ENCODE measurements at places on chromosomes 5 and 9. TPM values are rescaled to one million over a fixed set of nuclear protein-coding genes. Genes with fewer than 3 reads are reported as not detected.

Gene OTP
- total RNA-seq: not detected

Gene F12
- 32.8 TPM for total RNA-seq

DNA sequence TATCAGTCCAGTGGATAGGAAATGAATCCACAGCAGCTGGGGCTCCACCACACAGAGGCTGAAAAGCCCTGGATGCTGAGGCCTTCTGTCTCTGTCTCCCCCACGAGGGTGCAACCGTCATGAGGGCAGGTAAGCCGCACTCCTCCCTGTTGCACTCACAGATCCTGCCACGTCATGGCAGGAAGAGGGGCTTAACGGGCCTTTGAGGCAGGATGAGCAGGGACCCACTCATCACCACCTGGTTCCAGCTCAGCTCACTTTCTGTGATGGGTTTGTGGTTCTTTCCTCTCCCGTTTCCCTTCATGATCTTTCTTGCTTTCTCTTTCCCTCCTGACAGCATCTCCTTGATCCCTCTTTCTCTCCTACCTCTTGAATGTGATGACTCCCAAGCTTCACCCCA, 575.2 kb downstream of the CCDC171 start:
- no peak for ATAC-seq

- no peak for ATAC-seq
These were observed 38.5 kb downstream of the OR2V1 start for GRCh38 chr5:181092428-181092827.

DNA sequence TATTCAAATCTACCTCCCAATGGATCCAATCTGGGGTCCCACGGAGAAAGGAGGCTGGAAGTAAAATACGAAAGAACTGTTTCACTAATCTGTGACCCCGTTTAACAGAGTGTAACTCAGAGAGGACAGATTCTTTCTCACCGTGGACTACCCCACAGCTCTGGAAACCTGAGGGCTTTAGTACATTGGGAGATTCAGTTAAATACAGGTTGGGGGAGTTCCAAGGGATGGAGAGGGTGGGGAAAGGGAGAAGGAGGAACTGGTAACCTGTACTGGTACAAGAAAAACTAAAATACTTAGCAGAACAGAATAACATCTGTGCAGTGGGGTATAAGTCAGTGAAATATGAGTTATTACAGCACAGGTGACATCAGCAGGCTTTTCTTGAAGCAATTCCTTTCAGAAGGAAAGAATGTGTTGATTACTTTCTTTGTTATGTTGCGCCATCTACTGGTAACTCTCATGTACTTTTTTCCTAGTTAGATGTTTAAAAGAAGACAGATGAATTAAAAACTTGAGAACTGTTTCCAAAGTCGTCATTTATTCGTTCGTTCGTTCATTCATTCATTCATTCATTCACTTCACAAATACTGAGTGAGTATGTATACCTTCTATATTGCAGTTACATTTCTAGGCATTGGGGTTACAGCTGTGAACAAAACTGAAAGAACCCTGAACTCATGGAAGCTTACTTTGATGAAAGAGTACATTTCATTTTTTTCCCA, 30.0 kb upstream of the STOM start:
- peak; percentile 58 for ATAC-seq

DNA sequence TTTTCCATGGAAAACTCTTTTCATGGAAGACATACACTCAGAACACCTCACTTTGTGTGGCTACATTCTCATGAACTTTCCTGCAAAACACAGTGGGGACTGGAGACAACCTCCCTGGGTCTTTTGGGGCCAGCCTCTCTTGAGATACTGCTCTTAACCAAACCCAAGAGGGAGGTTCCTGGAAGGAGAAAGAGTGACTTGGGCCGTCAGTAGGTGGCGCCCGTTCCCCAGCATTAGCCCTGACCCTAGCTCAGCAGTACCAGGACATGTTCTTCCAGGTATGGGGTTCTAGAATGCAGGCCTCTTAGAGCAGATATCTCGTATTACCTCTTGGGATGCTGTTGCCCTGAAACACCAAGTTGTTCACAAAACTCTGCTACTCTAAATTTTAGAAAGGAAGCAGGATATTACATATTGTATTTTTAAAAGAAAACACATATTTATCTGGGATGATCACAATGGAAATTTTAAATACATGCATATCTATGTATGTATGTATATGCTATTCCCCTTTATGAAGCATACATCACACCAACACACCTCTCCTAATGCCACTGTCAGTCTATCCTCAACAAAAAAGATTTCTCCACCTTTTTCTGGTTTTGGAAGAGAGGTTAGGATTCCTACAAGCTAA, 15.8 kb upstream of the GLIS3 start:
- peak; percentile 90 for ATAC-seq
